ENCODE measurements at places on chromosomes 7 and 10.
A peak's percentile ranks its signal among the peaks of the same experiment; 100 is the strongest.

GRCh38 chr10:73743905-73744663 is at the start of gene SEC24C:
TSS of gene SEC24C (plus strand) at chr10:73744372. CDS start at chr10:73746833, 2,461 bp downstream.
- DNase-seq = peak; percentile 93

DNA sequence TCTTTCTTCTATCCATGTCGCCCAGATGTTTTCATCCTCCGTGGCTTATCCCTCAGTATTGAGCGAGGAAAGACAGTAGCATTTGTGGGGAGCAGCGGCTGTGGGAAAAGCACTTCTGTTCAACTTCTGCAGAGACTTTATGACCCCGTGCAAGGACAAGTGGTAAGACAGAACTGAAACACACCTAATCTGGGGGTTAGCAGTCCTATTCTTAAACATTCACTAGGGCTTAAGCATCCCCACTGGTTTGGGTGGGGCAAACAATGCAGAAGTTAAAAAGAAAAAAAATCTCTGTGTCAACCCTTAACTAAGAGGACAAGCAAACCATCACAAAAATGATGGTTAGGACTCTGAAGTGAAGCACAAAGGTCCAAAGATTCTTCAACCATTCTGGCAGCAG is 43.8 kb downstream of the SP8 start:
- no peak for DNase-seq

GRCh38 chr10:52759154-52759553 is 13.4 kb downstream of the MBL2 start:
- no peak for DNase-seq

- DNase-seq = no peak
These were observed 484.2 kb downstream of the PLXNA4 start for GRCh38 chr7:132092106-132092505.

GRCh38 chr10:118473305-118473960 is 122.0 kb downstream of the PRLHR start:
- no peak for DNase-seq

DNA sequence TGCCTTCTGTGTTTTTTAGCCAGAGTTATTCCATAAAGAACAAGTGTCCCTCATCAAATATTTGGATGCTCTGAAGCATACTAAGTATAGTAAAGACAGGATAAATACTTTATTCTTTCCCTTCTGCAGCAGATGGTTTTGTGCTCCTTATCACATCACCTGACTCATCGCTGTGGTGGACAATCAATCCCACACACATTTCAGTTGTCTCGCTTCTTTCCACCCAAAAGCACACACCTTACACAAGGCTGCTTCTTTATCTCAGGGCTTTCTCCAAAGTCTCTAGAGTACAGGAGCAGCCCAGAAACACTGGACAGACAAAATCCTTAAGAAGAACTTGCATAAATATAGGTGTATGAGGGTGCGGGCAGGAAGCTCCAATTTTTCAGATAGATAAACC is 43.4 kb downstream of the IGF2BP3 start:
- no peak for DNase-seq

- DNase-seq = no peak
These were observed 149.7 kb downstream of the PRPF18 start for GRCh38 chr10:13736506-13736905.

- DNase-seq = no peak
These were observed 183.3 kb downstream of the JCAD start for GRCh38 chr10:29876008-29876555.

GRCh38 chr10:52952391-52953055 is 179.9 kb upstream of the MBL2 start:
- no peak for DNase-seq

DNA sequence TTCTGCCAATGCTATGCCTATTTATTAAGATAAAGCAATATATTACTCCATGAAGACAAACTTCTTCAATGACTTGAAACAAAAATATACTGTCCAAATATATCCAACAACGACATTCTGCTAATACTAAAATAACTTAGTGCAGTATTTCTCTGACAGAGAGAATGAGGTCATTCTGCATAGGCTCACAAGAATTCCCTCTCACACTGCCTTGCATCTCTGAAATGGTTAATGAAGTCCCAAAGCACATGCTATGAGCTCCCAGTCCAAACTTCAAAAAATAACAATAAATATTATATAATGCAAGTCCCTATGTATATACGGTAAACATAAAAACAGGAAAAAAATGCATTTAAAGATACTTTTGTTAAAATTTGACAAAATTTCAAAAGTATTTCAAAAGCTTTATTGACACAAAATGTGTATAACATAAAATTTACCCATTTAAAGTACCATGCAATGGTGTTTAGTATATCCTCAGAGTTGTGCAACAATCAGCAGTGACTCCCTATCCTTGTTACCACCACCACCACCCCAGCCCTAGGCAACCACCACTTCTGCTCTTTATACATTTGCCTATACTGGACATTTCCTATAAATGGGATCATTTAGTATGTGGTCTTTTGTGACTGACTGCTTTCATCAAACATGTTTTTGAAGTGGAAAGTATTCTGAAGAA is 27.6 kb downstream of the CHCHD3 start:
- DNase-seq = no peak

DNA sequence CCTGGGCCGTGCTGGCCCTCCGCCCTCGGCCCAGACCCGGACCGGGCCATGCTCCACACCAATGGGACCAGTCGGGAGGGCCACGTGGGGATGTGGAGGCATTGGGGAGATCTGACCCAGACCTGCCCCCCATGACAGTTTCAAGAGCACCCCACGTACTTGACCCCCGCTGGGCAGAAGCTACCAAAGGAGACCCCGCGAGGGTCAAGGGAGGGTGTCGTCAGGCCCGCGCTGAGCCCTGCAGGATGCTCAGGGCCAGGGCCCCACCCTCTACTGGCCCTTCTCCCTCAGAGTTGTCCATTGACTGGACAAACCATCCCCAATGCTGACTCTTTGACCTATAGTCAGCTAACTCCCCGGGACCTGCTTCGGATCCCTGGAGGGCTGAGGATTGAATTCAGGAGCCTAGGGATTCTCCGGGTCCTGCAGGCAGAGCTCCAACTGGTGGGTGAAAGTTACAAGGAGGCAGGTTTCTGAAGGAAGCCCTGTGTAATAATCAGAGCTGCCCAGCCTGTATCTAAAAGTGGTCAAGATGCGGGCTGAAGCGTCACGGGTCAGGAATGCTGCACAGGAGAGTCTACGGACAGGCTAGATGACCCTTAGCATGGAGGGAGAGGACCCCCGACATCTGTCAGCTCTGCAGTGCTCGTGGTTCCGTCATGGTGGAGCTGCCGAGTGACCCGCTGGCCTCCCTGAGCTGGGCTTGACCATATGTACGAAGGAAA is 498 bp upstream of the CALHM2 start:
- DNase-seq = no peak

DNA sequence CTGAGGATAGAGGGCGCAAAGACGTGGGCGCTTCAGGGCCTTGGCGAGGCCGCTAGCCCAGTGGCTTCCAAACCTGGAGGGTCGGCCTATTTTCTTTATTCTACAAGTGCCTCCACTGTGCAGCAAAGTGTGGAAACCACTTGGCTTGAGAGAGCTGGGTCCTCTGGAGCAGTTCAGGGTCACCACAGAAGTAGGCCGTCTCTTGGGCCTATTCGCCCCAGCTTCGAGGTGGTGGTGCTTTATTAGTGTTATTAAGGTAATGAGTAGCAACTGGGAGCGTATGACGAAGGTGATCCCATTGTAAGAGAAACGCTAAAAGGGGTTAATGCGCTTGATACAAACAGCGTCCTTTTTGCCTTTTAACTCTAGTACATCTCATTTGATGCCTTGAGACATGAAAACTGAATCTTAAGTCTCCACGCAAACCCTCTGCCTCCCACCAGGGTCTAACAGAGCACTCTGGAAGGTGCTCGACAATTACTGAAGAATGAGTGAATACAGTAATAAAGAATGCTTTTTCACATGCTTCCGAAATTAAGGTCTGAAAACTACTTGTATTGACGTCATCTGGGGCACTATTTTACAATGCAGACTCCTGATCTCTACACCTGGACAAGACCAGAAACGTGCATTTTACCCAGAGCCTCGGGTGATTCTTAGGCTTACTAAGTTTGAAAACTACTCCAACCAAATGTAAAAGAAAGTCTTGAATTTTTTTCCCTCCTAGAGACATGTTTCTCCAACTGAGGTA is 647 bp upstream of the GSAP start:
- peak; percentile 23 for DNase-seq

- no peak for DNase-seq
These were observed 48.0 kb downstream of the SEC23IP start for GRCh38 chr10:119940487-119940886.

DNA sequence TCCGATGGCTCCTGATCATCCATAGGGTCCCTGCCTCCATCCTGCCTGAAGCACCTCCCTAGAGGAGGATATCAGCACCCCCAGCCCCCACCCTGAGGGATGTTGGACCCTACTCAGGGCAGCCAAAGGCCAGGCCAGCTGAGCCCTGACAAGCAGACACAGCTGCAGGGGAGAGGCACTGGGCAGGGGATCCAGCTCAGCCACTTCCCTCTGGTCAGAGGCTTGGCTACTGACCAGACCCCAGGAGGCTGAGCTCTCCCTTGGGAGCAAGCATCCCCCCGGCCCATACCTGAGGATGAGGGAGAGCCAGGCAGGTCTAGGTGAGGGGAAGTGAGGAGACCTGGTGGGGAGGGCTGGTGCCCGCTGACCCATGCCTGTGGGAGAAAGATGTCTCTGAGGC is 6.6 kb downstream of the LDB3 start:
- no peak for DNase-seq

DNA sequence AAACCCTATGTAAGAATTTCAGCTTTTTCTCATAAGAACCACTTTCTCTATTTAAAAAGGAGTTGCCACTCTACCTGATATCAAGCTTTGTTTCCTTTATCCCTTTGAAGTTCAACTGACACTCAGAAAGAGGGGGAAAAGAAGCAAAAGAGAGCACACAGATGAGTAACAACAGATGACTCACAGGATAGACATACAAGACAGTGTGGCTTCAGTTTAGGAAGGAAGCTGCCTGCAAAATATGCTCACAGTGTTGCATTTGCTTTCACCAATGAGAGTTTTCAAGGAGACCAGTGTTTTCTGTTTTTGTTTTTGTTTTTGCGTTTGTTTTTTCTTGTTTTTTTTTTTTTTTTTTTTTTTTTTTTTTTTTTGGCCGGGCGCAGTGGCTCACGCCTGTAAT is 1181.6 kb downstream of the DNAJB9 start:
- no peak for DNase-seq

- no peak for DNase-seq
These were observed 209.2 kb upstream of the FAM3C start for GRCh38 chr7:121605317-121605680.

- DNase-seq = peak; percentile 29
These were observed 11.6 kb downstream of the ZNF316 start for GRCh38 chr7:6648815-6649104.

GRCh38 chr7:46651561-46652088 is 730.6 kb upstream of the IGFBP3 start:
- DNase-seq = no peak

GRCh38 chr10:132446661-132447445 is 49.9 kb downstream of the PWWP2B start:
- peak; percentile 66 for DNase-seq

DNA sequence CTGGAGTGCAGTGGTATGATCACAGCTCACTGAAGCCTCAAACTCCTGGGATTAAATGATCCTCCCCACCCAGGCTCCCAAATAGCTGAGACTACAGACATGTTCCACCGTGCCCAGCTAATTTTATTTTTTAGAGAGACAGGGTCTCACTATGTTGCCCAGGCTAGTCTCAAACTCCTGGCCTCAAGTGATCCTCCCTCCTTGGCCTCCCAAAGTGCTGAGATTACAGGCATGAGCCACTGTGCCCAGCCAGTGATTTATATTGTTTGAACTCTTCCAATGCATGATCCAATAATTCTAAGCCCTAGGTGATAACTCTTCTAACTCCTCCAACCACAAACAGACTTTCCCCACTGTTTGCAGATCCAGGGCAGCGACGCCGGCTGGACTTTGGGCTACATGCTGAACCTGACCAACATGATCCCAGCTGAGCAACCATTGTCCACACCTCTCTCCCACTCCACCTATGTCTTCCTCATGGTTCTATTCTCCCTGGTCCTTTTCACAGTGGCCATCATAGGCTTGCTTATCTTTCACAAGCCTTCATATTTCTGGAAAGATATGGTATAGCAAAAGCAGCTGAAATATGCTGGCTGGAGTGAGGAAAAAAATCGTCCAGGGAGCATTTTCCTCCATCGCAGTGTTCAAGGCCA is 41.8 kb upstream of the CC2D2B start:
- no peak for DNase-seq

DNA sequence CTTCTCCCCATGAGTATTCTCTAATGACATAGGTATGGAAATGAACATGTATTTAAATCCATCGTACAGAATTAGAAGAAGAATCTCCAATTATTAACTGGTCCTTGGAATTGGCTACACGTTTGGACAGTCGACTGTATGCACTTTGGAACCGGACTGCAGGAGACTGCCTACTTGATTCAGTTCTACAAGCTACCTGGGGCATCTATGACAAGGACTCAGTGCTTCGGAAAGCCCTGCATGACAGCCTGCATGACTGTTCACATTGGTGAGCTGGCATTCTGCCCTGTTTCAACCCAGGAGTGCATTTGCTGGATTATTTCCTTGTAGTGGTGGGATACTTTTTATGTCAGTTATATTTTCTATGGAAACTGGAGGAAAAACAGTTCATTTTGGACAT is 32.2 kb downstream of the ZRANB1 start:
- no peak for DNase-seq

DNA sequence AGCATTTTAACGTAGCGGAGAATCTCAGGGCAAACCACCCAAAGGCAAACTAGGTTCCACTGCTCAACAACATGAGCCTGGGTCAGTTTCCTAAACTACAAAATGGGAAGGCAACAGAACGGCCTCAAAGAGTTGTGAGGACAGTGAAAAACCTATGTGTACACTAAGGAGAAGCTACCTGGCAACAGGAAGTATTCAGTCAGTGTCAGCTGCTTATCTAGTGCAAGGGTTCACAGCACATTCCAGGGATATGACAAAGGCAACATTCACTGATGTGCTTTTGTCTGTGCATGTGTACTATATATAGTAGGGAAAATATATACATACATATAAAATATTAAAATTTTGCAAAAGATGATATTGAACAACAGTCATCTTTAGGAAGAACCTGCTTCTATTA is 17.2 kb downstream of the NUDCD3 start:
- no peak for DNase-seq

- DNase-seq = no peak
These were observed 224.0 kb upstream of the ZNF32 start for GRCh38 chr10:43872644-43873043.

- DNase-seq = no peak
These were observed 7.1 kb upstream of the BTBD16 start for GRCh38 chr10:122263971-122264370.

- DNase-seq = no peak
These were observed 973.8 kb upstream of the LRRTM3 start for GRCh38 chr10:65952086-65952485.

DNA sequence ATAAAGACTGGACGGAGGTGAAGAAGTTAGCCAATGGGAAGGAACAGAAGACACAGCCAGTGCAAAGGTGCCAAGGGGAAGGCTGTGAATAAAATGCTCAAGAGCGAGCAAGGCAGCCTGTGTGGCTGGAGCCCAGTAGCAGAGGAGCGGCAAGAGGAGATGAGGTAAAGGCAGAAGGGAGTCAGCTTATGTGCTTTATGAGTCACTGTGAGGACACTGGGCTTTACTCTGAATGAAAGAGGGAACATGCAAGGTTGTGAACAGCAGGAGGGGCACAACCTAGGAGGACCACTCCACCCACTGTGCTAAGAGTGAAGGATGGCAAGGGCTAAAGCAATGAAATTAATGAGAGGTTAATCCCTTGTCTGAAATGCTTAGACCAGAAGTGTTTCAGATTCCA is 129.0 kb upstream of the ODAD2 start:
- DNase-seq = no peak

All from SK-N-SH (cell line).